ENCODE measurements at places on chromosomes 11 and 22.
A peak's percentile ranks its signal among the peaks of the same experiment; 100 is the strongest.

DNA sequence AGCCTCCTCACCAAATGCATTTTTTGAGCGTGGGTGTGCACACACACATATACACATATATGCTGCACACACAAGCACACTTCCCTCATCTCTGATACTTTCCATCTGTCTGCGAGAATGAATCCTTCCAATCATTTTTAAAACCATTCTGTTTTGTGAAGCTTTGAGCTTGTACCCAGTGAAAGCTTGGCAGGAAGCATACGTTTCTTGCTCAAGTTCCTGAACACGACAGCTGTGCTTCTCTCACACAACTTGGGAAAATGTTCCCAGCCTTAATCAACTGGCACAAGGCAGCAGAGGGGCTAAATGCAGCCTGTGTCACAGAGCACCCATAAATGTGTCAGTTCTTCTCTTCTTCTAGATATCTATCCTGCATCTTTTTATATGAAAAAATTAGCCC lies 524.0 kb upstream of the KIRREL3 start:
- no peak for DNase-seq

DNA sequence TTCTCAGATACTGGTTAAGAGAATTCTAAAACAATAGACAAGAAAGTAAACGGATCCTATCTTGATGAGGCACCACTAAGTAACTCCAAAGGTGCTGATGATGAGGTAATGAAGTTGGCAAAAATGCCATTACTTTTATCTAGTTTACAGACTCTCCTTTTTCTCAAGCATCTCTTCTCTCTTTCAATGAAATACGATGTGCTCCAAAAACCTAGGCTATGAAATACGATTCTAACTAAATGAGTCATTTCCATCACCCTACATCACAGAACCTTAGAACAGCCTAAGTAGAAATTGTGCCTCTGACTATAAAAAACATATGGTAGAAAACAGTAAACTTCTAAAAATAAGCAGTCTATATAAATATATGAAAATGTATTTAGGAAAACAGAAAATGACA lies 58.9 kb upstream of the ARHGAP32 start:
- DNase-seq: no peak

DNA sequence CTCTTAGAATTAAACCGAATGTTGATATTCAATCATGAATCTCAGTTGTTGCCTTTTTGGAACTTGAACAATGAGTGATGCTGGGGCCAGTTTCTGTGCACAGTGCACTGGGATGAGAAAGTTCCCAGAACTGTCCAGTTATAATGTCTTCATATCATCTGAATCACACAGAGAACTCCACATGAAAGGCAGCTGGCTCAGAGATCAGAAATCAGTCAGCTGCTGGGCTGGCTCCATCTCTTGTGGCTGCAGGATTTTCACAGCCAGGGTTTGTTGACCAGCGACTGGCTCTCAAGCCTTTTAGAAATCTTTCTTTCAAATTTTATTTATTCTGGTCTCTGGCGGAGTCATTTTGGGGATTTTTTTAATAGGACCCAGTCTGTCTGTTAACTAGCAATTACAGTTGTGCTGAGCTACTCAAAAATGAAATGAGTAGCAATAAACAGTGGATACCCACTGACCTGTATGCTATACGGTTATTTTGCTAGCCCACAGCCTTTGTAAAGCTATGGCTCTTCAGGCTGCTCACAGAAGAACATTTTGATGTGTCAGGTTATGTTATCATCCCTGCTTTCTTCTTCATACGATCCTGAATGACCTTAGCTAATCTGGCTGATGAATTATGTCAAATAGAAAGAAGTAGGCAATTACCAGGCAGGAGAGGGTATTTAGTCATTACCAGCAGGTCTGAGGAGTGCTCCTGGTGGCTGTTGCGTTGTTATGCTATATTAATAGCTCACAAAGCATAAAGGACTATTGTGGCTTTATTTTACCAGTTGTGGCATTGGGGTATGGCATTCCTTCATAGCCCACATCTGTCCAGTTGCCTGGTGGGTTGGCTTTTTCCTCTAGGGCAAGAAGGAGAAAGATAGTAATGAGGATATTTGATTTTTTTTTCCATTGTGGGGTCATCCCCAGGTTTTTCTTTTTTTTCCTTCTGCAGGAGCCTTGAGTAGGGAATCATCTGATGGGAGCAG lies 3.6 kb downstream of the FAT3 start:
- DNase-seq: no peak

GRCh38 chr11:75905434-75905833 lies 90.4 kb downstream of the UVRAG start:
- no peak for DNase-seq

DNA sequence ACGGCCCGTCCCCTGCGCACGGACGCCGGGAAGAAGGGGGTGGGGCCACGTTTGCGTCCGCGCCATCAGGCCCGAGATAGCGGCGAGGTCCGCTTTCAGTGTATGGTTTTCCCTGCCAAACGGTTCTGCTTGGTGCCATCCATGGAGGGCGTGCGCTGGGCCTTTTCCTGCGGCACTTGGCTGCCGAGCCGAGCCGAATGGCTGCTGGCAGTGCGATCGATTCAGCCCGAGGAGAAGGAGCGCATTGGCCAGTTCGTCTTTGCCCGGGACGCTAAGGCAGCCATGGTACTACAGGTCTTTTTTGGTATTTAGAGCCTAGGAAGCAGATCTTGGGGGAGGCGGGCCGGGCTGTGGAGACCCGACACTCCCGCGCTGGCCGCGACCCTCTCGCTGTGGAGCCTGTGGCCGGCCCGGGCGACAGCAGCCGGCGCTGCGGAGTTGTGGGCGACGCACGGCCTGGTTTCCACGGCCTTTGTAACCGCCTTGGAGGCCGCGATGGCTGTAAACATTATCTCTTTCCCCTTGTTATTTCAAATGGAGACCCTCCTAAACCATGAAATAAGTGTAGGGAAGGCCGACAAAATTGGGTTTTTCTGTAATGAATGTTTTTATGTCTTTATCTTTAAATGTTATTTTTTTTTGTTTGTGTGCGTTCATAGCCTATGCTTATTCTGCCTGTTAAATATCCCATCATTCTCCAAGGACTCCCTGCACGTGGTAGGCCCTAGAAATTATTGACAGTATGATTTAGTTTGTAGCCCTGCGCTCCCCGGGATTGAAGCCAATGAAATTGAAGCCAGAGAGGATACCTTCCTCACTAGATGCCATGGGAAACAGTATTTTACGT lies at the start of gene AASDHPPT:
Gene AASDHPPT (plus strand): TSS at position 54 of the 847 bp plus-strand sequence. CDS start 49 bp downstream, at position 103.
- DNase-seq: no peak

DNA sequence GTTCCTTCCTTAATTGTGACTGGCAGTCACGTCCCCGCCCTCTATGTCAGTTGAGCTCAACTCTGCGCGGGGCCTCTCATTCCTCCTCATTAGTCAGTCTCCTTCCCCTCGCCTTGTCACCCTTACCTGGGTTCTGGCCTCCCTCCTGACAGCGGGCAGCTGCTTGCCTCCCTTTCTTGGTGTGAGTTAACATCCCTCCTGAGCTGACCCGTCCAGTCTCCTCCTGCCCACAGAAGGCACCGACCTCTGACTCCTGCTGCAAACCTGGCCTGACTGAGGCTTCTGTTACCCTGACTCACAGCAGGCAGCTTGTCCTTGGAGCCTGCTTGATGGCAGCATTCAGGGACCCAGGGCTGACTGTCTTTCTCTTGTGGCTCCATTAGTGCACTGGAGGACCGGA lies 45.2 kb downstream of the GRIK4 start:
- no peak for DNase-seq

DNA sequence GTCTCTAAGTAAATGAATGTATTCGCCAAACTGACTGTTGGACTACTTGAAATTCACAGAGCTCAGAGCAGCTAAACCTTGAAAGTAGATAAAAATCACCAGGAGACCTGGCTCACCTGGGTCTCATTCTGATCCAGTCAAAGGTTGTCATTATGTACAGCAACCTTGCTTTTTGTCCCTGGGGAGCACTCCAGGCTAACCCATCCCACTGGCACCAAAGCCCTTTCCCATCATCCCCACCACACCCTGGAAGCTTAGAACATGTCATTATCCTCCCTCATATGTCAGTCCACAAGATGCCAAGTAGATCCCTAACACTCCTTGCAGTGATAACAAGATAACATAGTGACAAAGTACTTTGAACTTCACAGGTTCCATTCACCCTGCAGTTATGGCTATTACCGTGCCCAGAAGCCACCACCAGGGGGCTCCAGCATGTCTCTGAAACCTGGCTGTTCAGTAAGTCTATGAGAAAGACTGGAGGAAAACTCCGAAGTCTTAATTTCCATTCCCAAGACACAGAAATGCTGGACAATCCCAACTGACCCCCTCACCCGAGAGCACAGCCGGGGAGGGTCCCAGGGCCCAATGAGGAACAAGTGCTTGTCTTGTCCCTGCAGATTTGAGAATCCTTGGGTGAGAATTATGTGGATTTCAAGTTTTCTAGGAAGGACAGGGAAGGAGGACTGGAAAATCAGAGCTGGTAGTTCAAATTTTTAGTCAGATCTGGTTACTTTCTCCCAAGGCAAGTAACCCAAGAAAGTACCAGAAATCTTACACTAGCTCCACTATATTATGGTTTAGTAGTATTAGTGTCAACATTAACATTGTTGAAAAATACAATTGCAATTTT lies 43.0 kb upstream of the USP47 start:
- DNase-seq: peak; percentile 63

GRCh38 chr11:77438487-77438886 lies 35.4 kb downstream of the PAK1 start:
- DNase-seq: no peak

- DNase-seq: no peak
Observed at GRCh38 chr11:128620309-128621100, 33.1 kb upstream of the ETS1 start.

GRCh38 chr11:95255251-95256145 lies 24.5 kb upstream of the SESN3 start:
- DNase-seq: no peak

DNA sequence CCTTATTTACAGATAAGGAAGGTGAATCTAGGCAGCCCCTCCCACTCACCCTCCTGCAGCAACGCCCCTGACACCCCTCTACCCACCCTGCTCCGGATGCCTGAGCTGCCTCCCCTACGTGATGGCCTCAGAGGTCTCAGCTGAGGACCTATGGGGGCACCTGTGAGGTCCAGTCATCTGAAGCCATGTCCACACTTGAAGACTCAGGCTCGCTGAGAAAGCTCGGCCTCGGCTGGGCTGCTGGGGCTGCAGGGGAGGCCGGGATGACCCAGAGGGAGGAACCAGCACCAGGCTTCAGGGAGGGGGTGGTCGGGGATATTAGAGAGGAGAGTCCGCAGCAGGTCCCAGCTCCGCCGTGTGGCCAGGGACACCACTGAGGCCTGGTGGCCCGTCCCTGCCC lies 92.8 kb downstream of the BRD1 start:
- DNase-seq: no peak

DNA sequence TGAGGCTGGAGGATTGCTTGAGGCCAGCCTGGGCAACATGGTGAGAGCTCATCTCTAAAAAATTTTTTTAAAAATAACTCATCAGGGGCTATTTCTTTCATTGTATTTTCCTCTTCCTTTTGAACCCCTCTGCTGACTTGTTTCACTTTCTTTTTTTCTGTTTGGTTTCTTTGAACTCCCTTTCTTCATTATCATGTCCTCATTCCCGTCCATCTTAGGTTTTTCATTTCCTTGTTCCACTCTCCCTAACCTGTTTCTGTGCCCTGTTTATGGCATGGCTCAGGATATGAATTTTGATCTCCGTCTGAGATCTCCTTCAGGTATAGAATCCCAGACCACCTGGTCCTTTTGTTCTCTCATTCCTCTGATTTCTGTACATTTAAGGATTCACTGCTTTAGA lies 12.5 kb downstream of the MARK2 start:
- no peak for DNase-seq

DNA sequence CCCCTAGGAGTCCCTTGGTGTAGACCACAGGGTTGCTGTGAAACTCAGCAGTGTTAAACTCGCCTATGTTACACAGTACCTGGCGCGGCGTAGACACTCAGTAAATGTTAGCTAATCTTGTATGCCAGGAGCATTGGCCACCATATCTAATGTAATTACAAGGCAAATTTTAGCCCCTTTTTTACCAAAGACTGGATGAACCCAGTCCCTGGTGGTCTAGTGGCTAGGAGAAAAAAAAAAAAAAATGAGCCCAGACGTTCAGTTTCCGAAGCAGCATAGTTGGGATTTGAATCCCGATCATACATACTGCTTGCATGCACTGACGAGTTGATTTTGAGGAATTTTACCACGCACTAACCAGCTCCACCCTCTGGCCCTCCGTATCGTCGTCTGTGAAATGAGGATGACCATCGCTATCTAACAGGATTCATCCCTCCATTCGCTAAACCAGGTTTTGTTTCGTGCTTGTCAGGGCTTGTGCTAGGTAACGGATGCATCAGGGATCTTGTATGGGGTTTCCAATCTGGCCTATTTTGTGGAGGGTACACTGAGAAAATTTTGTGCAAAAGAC lies 688 bp downstream of the PTS start:
- no peak for DNase-seq
